Mesenchymal stem cell (in vitro differentiated cells and primary cell): ENCODE measurements at places on chromosomes 1 and 21.

- DNase-seq, result no peak
Observed at GRCh38 chr1:194196562-194196961, 1010.1 kb upstream of the B3GALT2 start.

- DNase-seq, result no peak
Observed at GRCh38 chr1:9910076-9910422, at the start of gene CTNNBIP1. TSS of gene CTNNBIP1 (minus strand) at chr1:9910269. CDS start at chr1:9872064, 38,205 bp downstream.

GRCh38 chr1:7808253-7808844 is 24.3 kb downstream of the PER3 start:
- peak; percentile 45 for DNase-seq

- DNase-seq, result no peak
Observed at GRCh38 chr1:117770981-117771531, 158.4 kb downstream of the GDAP2 start.

GRCh38 chr1:28917757-28918118 is 3.4 kb downstream of the EPB41 start:
- DNase-seq, result no peak

GRCh38 chr1:11350265-11350664 is 77.3 kb downstream of the UBIAD1 start:
- no peak for DNase-seq

- no peak for DNase-seq
Observed at GRCh38 chr1:30505853-30506252, 217.5 kb downstream of the MATN1 start.

DNA sequence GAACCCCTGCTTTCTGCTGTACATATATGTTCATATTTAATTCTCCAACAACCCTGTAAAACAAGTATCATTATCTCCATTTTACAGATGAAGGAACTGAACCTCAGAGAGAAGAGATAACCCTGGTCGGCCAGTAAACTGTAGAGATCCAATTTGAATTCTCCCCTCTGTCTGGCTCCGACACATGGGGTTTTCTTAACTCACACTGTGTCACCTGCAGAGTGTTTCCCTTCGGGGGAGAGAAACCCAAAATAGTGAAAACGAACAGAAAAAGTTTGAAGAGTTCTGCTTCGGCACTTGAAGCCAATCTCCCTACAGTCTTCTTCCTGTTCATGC is 17.4 kb upstream of the BCAR3 start:
- no peak for DNase-seq

- DNase-seq, result no peak
Observed at GRCh38 chr1:34165422-34165921, 442 bp upstream of the CSMD2 start.

DNA sequence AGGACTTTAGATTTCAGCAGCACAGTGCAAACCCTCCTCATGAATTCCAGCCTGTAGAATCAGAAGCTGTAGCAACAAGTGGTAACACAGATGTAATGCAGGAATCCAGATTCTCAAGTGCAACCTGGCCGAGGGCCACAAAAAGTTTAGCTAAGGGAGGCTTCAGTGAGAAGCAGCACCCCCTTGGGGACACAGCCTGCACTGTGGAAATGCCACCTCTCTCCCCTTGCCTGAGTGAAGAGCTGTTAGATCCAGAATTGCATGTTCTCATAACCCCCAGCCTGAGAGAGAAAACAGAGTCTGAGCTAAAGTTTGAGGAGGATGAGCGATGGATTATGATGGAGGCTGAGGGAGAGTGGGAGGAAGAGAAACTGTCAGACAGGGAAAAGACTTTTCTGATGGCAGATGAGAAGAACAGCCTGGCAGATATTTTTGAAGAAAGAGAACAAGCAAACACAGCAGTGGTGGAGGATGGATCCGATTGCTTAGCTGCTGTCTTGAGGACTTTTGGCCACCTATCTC is 80.5 kb upstream of the BMP8A start:
- DNase-seq, result peak; percentile 94

DNA sequence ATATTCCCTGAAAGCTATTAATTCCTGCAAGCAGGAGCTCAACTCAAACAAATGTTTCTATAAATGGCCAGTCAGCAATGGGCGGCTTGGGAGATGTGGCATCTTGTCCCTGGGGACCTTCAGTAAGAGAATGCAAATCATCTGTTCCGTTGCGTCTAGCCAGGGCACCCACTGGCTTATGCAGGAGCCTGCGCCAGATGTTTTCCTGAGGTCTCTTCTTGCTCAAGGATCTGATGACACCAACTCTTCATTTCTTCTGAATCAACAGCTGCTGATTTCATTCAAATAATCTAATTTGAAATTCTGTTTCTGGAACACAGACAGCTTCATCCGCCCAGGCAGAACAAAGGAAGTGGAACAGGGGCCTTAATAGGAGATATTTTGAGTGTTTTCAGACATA is 70.0 kb upstream of the AJAP1 start:
- no peak for DNase-seq

GRCh38 chr1:55986003-55986402 is 593.4 kb downstream of the PLPP3 start:
- DNase-seq, result no peak

DNA sequence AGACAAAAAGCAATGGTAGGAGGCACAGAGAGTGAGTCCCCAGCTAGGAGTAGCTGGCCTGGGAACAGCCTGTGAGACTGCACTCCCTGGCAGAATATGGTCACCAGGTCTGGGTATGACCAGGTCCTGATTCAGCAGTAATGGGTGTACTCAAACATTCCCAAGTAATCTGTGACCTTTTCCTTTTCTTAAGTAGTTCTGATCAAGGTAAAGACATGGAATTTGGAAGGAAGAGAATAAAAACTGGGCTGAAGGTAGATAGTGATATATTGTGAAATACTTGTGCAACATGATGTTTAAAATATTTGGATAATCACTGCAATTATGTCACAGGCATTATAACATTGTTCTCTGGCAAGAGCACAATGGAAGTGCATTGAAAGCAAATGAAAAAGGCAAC is 147.2 kb upstream of the DPYD start:
- DNase-seq, result no peak

GRCh38 chr21:34647555-34647954 is 21.2 kb upstream of the CLIC6 start:
- DNase-seq, result no peak

GRCh38 chr1:155974208-155975115 is 3.9 kb downstream of the ARHGEF2 start:
- no peak for DNase-seq

- DNase-seq, result peak; percentile 32
Observed at GRCh38 chr1:57623039-57623790, 199.4 kb upstream of the DAB1 start.

GRCh38 chr1:80498673-80499072 is 1302.1 kb upstream of the ADGRL2 start:
- DNase-seq, result peak; percentile 19

- DNase-seq, result no peak
Observed at GRCh38 chr1:10906866-10907519, 105.5 kb upstream of the TARDBP start.

GRCh38 chr1:232534552-232535517 is 95.1 kb downstream of the SIPA1L2 start:
- DNase-seq, result no peak

GRCh38 chr1:167362638-167363037 is 142.0 kb downstream of the POU2F1 start:
- no peak for DNase-seq

- DNase-seq, result no peak
Observed at GRCh38 chr1:46370214-46370633, 23.9 kb upstream of the FAAH start.

DNA sequence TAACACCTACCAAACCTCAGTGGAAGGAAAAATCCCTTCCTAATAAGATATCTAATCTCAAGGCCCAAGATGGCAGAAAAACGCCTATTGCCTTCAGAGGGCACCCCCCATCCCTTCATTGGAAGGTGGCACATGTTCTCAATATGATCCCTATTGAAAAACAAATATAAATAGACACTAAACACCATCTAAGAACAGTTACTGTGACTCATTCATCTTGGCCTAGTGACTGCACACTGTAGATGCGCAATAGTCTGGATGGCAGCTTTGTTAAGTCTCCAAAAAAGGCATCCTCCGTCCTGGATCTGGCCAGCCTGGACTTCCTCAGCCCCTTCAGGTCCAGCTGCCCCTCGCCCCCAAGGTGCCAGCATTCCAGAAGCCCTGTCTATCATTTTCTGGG is 121.9 kb downstream of the CAPN8 start:
- no peak for DNase-seq

DNA sequence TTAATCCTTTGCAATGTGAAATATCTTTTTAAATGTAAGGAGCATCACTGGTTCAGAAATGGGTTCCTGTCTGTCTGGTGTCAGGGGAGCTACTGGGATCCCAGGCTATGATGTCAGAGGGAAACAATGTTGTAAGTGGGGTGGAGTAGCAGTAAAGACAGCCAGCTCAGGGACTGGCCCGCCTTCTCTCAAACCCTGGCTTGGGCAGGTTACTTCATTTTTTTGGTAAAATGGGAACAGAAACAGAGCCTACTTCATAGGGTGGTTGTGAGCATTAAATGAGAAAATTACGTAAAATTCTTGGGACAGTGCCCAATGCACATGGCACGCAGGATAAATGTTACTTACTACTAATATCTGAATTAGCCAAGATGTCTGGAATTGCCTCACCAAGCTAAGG is 30.7 kb upstream of the IL20 start:
- DNase-seq, result no peak

GRCh38 chr1:169245706-169246105 is 121.9 kb downstream of the NME7 start:
- DNase-seq, result no peak

DNA sequence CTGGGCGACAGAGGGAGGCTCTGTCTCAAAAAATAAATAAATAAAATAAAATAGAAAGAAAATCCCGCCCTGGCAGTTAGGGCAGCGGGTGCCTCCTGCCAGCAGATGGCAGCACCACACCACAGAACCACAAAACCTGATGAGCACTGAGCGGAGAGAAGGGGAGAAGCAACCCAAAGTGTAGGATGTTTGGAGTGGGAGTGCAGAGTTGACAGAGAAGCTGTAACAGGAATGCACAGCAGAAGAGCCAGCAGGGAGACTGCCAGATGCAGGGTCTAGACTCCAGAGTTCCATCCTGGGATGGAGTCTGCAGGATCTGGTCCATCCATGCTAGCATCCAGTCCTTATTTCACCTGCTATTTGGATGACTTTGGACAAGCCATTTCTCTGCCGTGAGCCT is 29.7 kb upstream of the KIRREL1 start:
- peak; percentile 69 for DNase-seq

DNA sequence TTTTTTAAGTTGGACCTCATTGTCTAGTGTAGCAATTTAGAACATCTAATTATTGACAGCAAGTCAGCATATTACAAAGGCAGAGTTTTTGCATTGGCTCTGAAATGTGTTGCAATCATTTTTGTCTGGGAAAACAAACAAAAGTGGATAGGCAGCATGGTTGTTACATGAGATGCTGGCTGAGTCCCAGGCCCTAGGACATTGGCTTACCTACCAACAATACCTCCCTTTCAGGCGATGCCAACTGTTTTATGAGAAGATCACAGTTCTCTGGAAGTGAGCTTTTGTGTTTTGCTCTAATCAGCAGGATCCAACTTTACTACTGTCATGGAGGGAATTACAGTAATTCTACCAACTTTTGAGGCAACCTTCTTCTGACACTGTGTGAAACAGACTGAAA is 71.5 kb upstream of the CXADR start:
- DNase-seq, result no peak

- DNase-seq, result peak; percentile 87
Observed at GRCh38 chr1:113809670-113810602, 2.3 kb downstream of the RSBN1 start.

GRCh38 chr1:64282351-64282750 is 78.9 kb downstream of the UBE2U start:
- DNase-seq, result no peak

GRCh38 chr1:175493321-175494010 is 249.9 kb downstream of the TNR start:
- no peak for DNase-seq

GRCh38 chr1:110630839-110631663 is 24.9 kb upstream of the KCNA2 start:
- peak; percentile 42 for DNase-seq

DNA sequence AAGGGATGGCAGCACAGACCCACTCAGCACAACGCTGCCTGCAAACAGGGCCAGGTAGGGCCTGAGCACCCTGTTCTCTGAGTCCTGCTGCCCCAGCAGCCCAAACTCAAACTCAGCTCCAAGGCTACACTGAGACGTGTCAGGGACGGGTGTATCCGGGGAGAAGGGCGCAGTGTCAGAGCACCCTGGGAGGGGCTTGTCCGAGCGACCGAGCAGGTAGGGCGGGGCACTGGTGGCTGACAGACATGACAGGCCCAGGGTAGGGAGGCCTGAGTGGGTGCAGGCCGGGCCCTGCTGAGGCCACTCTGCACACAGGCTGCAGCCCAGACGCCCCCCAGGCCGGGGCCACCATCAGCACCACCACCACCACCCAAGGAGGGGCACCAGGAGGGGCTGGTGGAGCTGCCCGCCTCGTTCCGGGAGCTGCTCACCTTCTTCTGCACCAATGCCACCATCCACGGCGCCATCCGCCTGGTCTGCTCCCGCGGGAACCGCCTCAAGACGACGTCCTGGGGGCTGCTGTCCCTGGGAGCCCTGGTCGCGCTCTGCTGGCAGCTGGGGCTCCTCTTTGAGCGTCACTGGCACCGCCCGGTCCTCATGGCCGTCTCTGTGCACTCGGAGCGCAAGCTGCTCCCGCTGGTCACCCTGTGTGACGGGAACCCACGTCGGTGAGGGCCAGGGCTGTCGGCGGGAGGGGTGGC is 5.5 kb downstream of the SCNN1D start:
- DNase-seq, result no peak

DNA sequence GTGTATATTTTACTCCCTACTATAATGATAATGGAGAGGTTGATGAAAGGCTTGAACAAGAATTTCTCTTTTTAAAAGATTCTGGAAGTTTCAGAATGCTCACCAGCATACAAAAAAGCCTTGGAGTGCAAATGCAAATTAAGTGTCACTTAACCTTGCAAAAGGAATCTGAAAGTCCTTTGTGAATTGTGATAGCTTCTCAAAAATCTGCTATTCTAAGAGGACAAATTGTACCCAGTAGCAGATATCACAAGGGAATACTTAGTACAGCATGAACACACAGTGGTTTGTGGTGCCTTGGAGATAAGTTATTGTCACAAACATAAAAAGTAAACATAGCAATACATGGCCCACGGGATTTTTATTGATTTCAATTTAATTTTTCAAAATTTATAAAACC is 1208.3 kb upstream of the B3GALT2 start:
- no peak for DNase-seq

GRCh38 chr1:84277343-84278059 is 24.0 kb upstream of the SAMD13 start:
- no peak for DNase-seq

GRCh38 chr1:30550365-30551220 is 172.8 kb downstream of the MATN1 start:
- no peak for DNase-seq
